ENCODE measurements at places on chromosomes 3 and 15. TPM values are rescaled to one million over a fixed set of nuclear protein-coding genes. Genes with fewer than 3 reads are reported as not detected.

Gene PAK2
- 47.0 TPM for total RNA-seq

Gene ACKR2
- total RNA-seq: 11.9 TPM

Gene SNTN
- not detected for total RNA-seq

Gene ECE2
- not detected for total RNA-seq

Gene HAUS2
- total RNA-seq: 49.3 TPM

Gene UTS2B
- not detected for total RNA-seq

Gene TRPM1
- total RNA-seq: not detected

Gene BCL2A1
- total RNA-seq: 7.5 TPM

Gene SLC28A1
- 1.6 TPM for total RNA-seq

Gene MAP3K13
- total RNA-seq: 17.3 TPM

Gene GOLGA6A
- 0.14 TPM for total RNA-seq

DNA sequence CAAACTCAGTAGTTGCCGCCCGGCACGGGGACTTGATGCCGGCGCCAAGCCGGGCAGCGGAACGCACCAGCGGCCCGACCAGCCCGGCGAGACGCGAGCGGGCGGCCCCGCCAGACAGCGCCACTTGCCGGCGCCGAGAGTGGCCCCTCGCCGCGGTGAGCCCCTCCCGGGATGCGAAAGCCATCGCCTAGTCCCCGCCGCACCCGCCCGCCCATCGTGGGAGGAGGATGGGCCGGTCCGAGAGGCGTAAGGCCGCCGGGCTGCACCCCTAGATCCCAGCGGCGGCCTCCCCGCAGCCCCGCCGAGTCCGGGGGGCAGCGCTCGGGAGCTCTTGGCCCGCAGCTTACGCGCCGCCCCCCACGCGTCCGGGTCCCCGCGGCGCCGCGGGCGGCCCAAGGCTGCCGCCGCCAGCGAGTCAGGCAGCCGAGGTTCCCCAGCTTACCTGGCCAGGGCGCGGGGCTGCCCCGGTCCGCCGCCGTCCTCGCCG, 609 bp downstream of the GOLGA8A start:
- DNase-seq: no peak

GRCh38 chr3:52534281-52535183, 875 bp upstream of the NT5DC2 start:
- DNase-seq: no peak

GRCh38 chr3:106485802-106486201, 617.0 kb upstream of the CBLB start:
- DNase-seq: no peak

DNA sequence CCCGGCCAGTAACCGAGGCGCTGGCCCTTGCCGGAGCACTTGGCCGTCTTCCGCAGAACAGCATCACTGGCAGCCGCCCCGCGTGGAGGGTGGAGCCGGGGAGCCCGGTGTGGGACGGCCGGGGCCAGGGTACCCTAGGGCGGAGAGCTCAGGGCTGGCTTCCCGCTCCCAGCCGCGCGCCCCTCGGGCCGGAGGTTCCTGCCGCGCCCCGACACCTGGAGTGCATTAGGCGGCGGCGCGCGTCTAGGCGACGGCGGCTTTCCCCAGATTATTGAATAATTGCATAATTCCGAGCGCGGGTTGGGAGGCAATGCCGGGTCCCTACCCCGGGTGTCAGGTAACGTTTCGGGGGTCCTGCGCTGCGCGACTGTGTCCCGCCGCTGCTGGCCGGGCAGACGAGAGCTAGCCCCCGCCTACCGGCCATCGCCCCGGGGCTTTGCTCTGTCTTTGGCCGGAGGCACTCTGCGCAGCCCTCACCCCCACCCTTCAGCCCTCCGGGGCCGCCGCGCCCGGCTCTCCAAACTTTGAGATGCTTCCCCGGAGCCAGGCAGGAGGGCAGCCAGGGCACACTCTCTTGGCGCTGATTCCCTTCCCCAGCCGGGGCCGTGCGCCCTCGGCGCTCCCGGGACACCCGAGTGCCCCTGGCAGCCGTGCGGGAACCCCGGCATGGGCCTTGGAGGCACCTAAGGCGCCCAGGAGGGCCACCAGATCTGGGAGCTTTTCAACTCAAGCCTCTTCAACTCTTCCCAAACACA, 749 bp downstream of the ITGA11 start:
- DNase-seq: no peak

DNA sequence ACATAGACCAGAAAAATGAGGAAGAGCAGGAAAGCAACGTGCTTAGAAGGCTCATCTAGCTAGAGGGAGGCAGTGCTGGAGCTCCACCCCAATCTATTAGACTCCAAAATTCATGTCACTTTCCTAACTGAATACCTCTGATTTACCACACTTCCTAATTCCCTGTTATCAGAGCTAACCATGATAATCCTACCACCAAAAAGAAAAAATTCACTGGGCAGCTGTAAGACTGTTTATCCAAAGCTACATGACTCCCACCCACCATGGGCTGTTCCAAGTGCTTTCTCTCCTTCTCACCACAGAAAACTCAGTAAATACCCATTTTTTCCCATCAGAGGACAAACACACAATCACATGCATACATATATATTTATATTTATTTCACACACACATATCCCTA, 479.5 kb upstream of the WNT5A start:
- DNase-seq: no peak

- no peak for DNase-seq
These were observed 228.8 kb upstream of the BHLHE40 start for GRCh38 chr3:4750306-4750968.

GRCh38 chr3:135887220-135887619, 78.3 kb upstream of the PPP2R3A start:
- no peak for DNase-seq

GRCh38 chr3:191770541-191770940, 309.6 kb downstream of the PYDC2 start:
- no peak for DNase-seq

DNA sequence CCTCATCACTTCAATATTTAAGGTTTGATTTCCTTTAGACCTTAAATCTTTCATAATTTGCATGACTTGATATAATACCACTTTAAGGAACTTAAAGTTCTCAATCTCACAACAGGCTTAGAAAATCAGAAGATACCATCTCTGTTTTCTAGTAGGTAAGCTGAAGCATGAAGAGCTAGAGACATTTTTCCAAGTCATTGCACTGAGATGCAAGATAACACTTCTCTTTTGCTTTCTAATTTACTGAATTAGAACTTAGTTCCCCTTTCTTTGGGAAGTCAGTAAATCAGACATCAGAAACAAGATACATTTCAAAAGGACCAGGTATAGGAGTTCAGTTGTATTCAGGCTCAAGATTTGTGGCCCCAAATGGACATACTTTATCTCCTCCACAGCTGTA, 79.7 kb downstream of the DZIP3 start:
- DNase-seq: no peak

DNA sequence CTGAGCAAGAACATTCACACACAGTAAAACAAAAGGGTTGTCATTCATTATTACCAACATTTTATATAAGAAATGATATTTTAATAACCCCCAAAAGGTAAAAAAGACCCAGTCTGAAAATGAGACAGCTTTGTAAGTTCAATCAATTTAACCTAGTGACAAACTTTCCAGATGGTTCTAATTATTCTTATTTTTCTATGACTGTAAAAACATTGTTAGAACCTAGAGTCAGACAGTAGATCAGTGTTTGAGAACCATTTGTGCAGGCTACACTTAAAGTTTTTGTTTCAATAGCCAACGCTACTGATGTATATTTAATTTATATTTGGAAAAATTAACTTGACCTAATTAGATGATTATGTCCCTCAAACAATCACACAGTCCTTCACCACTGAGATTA, 708.4 kb upstream of the CBLB start:
- no peak for DNase-seq

DNA sequence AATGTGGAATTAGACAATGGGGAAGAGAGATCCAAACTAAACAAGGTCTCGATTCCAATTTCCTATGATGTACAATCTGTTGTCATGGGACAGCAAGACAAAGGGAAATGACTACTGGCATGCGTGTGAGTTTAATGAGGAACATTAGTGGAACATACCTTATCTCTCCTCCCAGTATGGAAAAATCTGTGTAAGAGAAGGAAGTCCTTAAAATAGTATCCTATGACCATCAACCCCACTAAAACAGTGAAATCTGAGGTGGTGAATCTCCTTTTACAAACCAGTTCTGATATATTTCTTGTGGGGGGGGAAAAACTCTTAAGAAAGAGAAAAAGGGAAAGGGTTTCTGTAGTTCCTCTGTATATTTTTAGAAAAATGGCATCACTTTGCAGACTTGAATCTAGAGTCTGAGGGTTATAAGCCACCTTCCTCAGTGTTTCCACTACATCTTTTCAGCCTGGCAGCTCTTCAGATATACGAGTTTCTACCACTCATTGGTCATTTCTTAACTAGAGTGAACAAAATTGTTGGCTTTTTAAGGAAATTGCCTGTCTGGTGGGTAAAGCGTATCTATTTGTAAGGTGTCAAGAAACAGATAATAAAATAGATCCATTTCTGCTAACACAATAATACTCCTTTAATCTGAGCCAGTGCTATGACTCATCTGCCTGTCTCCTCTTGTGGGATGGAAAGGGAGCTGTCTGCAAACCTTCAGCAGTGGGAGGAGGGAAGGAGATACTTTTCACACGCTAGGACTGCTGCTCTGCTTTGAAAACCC, 3.0 kb upstream of the TNFAIP8L3 start:
- DNase-seq: no peak

- DNase-seq: no peak
These were observed 44.4 kb downstream of the MECOM start for GRCh38 chr3:169618894-169619792.

DNA sequence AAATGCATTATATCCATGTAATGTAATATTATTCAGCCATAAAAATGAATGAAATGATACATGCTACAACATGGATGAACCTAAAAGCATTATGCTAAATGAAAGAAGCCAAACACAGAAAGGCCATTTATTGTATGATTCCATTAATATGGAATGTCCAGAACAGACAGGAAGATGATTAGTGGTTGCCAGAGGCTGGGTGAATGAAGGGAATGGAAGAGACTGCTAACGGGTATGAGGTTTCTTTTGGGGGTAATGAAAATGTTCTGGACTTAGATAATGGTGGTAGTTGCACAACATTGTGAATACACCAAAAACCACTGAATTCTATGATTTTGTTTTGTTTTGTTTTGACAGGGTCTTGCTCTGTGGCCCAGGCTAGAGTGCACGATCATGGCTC, 61.6 kb upstream of the MAP4 start:
- no peak for DNase-seq

DNA sequence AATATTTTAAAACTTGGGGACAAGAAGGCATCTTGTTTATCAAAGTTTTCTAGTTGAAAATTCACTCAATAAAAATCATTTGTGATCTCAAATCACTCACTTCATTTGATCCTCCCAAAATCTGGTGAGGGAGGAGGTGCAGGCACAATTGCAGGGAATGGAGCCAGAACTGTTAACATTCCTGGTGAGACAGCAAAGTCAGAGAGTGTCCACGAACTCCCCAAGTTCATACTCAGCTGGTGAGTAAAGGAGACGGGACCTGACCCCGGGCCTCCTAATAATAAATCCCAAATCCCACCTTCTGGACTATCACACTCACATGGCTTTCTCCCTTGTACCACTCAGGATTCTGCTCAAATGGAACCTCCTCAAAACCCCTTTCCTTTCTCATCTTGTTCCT, 252.3 kb upstream of the LRTM1 start:
- DNase-seq: no peak

- no peak for DNase-seq
These were observed 203.0 kb downstream of the AKAP13 start for GRCh38 chr15:85583442-85583841.

DNA sequence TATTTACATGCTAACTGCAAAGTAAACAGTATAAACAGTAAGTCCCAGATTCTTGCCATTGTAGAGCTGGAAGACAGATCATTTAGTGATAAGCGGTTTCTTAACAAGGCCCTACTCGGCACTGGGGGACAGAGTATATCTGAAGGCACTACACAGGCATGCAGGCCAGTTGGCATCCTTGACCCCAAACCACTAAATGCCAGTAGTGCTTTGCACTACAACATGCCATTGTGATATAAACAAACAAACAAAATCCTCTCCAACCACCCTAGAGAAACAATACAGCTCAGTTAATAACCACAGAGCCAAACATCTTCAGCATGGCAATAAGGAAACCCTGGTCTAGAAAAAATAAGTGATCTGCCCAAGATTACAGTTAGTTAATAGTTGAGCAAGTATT, 5.3 kb downstream of the AQR start:
- DNase-seq: no peak

- no peak for DNase-seq
These were observed 1.1 kb downstream of the TM6SF1 start for GRCh38 chr15:83108266-83109219.

GRCh38 chr3:195044411-195044810, 226.5 kb downstream of the XXYLT1 start:
- DNase-seq: no peak

DNA sequence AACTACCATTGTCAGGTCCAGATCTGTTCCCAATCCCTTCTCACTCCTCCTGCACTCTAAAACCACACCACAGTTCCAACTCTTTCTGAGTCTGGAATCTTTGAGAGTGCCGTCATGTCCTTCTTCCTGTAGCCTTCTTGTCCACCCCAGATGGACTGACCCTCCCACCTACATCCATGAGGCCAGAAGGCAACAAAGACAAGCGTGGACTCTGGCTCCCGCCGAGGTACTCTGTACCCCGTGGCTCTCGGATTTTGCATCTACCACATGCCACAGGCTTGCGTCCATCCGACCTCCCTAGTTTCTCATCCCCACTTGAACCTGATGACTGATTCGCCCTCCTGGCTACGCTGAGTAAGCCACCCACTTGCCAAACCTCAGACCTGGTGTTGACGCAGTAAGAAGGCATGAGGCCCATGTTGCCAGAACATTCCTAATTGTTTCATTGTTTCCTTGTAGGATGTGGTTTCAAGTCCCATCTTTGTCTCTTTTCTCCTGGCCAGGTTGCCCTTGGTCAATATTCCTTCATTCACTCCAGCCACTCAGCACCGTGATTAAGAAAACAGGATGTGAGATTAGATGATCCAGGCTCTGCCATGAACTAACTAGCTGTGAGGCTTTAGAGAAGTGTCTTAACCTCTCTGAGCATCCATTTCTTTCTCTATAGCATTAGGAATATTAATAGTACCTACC, 1.1 kb upstream of the ZBTB38 start:
- peak; percentile 32 for DNase-seq

Measured in thoracic aorta (tissue), 2 donors.